ENCODE measurements at places on chromosomes 4 and X. TPM values are rescaled to one million over a fixed set of nuclear protein-coding genes. Genes with fewer than 3 reads are reported as not detected.

The WDR1 gene
- total RNA-seq: 452 TPM

The RPL36A gene
- total RNA-seq: 278 TPM

The TBX22 gene
- total RNA-seq: not detected

The C4orf54 gene
- not detected for total RNA-seq

The RADX gene
- total RNA-seq: under 0.01 TPM

The REELD1 gene
- total RNA-seq: not detected

The NWD2 gene
- not detected for total RNA-seq

The CHRDL1 gene
- total RNA-seq: not detected

The MAMLD1 gene
- 0.91 TPM for total RNA-seq
